ENCODE measurements at places on chromosomes 5 and 9. TPM values are rescaled to one million over a fixed set of nuclear protein-coding genes. Genes with fewer than 3 reads are reported as not detected.

DNA sequence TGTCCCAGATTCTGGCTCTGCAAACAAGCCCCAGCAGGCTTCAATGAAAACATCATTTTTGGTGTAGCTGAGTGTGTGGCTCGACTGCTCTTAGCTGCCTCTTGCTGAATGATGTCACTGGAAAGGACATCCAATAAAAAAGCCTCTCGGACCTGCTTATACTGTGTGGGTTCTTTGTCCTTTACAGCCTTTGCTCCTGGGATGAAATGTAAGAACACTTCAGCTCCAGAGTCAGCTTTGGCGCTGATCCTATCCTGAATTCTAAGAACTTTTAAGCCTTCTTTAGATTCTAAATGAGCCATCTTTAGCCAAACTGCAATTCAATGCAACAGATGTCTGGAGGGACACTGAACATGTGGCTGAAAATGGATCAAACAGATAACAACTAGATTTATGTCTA lies 404.6 kb upstream of the C9orf72 start:
- no peaks in the 10 kb centered on the region for H3K4me1 ChIP-seq
- H3K27ac ChIP-seq: no peak overlapping the region
- no peak overlapping the region for H3K4me3 ChIP-seq
- DNase-seq: no peak
- H3K36me3 ChIP-seq: no peaks in the 10 kb centered on the region

Gene HTR4
- total RNA-seq: not detected

DNA sequence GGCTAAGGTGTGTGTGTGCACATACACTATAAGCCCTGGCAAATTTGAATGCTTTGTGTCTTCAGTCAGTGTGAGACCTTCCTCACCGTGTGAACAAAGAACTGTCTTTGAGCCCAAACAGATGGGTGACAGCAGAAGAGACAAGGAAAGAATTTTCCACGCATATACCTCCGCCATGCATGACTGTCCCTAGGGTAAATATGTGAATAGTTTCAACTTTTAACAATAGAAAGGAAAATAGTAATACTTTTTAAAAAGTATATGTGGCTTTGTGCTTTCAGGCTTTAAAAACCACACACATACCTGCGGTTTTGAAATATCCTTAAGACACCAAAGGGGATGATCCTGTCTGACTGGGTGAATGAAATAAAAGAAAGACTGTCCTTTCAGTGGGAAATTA lies 438.6 kb upstream of the MPDZ start:
- no peak overlapping the region for H3K4me3 ChIP-seq
- no peak for DNase-seq
- H3K36me3 ChIP-seq: no peaks in the 10 kb centered on the region
- H3K4me1 ChIP-seq: no peaks in the 10 kb centered on the region
- no peaks in the 10 kb centered on the region for H3K27me3 ChIP-seq

- H3K36me3 ChIP-seq: peaks cover 12% of the 10 kb centered on the region
- no peak overlapping the region for H3K27ac ChIP-seq
- H3K27me3 ChIP-seq: no peaks in the 10 kb centered on the region
- DNase-seq: no peak
- peaks cover 10% of the 10 kb centered on the region for H3K4me1 ChIP-seq
Measured at GRCh38 chr5:175700991-175701390, 43.1 kb downstream of the HRH2 start.

Gene DIPK1B
- total RNA-seq: 0.25 TPM

DNA sequence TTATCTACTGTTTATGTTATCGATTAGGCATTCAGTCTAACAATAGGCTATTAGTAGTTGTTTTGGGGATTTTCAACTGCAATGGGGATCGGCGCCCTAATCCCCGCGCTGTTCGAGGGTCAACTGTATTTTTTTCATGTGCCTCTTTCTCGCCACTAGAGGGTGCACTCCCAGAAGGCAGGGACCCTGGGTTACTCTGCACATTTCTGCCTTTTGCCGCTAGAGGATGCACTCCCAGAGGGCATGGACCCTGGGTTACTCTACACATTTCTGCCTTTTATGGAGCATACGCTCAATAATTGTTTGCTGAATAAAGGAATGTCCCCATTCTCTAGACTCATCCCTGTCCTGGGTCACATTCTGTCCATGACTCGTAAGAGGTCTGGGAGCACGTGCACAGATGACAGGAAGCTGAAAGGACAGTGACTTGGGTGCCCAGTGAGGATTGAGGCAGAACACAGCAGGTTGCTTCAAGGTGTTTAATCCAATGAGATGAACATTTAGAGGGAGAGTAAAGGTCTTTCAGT lies 27.9 kb upstream of the RECK start:
- H3K36me3 ChIP-seq: no peaks in the 10 kb centered on the region
- peaks cover 23% of the 10 kb centered on the region for H3K4me1 ChIP-seq
- H3K4me3 ChIP-seq: no peak overlapping the region
- peak; percentile 77 for DNase-seq
- H3K27ac ChIP-seq: no peak overlapping the region
- H3K27me3 ChIP-seq: peaks cover 24% of the 10 kb centered on the region

Data from activated CD4-positive, alpha-beta T cell treated with anti-CD3 and anti-CD28 coated beads for 36 hours (primary cell).